Activated CD8-positive, alpha-beta memory T cell treated with anti-CD3 and anti-CD28 coated beads, Interleukin-2, amount 50 U/mL, for 4 hours (primary cell): ENCODE measurements at places on chromosomes 4 and X.

GRCh38 chr4:87465739-87466366 lies 43.5 kb downstream of the NUDT9 start:
- DNase-seq: no peak

GRCh38 chrX:109399831-109400230 lies 82.1 kb downstream of the GUCY2F start:
- no peak for DNase-seq

DNA sequence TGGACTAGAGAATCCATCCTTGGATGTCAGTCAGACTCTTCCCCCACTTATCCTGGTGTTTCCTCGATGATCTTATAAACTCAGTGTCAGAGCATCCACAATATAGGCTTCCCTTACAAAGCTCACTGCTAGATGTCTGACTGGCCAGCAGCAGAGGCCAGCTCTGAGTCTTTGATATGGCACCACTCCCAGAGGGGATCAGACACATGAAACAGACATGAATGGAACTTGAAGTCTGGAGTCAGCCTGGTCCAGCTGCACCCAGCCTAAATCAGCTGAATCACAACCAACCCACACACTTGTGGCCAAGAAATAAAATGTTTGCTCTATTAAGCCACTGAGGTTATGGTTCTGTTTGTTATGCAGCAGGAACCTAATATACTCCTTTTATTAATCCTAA lies 129.6 kb upstream of the MED14 start:
- DNase-seq: no peak

- no peak for DNase-seq
Measured at GRCh38 chrX:26219351-26219750, 3.4 kb downstream of the MAGEB5 start.

- DNase-seq: peak; percentile 18
Measured at GRCh38 chr4:119314356-119314755, 7.6 kb downstream of the FABP2 start.

GRCh38 chr4:3707423-3708102 lies 58.6 kb upstream of the ADRA2C start:
- no peak for DNase-seq

DNA sequence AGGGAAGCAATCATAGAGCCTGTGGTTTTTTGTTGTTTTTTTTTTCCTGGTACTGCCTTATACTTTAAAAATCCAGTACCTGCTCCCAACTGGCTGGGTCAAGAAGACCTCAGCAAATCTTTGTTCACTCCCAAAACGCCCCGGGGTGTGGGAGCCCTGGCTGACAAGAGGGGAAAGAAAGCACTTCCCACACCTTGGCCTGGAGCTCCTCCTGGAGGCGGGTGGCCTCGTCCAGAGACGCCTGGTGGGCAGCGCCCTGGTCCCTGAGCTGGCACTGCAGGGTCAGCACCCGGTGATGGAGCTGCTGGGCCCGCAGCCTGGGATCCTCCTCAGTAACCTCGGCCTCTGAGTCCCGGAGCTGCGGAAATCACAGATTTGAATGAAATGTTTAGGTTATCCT lies 38.2 kb downstream of the C4orf50 start:
- no peak for DNase-seq

DNA sequence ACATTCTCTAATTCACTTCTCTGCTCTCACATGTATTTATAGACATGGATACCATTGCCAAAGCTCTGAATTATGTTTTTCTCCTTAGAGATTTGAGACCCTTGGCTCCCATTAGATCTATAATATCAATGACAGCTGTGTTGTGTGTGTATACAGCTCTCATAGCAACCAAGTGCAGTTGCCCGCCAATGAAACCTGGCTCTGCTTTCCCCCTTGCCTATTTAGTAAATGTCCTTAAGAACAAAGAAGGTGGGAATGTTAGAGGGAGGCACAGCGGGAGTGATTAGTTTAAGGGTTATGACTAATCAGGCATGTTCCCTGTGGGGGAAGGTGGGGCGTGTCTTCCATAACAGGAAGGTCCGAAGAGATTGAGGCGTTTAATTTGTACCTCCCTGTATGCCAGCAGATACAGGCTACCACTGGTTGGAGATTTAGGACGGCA lies 100.5 kb upstream of the TBC1D9 start:
- DNase-seq: no peak

GRCh38 chr4:135144498-135144897 lies 942.9 kb upstream of the PABPC4L start:
- DNase-seq: no peak

DNA sequence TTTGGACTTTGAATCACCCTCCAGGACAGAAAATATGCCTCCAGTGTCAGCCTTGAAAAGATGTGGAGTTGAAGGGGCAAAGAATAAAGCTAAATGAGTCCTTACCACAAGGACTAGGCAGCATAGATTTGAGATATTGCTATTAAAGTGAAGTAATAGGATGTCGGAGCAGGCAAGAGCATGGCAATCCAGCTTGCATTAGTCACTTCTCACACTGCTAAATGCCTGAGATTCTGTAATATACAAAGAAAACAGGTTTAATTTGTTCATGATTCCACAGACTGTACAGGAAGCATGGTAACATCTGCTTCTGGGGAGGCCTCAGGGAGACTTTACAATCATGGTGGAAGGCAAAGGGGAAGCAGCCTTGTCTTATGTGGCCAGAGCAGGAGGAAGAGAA lies 109.8 kb upstream of the PCDH7 start:
- DNase-seq: no peak

DNA sequence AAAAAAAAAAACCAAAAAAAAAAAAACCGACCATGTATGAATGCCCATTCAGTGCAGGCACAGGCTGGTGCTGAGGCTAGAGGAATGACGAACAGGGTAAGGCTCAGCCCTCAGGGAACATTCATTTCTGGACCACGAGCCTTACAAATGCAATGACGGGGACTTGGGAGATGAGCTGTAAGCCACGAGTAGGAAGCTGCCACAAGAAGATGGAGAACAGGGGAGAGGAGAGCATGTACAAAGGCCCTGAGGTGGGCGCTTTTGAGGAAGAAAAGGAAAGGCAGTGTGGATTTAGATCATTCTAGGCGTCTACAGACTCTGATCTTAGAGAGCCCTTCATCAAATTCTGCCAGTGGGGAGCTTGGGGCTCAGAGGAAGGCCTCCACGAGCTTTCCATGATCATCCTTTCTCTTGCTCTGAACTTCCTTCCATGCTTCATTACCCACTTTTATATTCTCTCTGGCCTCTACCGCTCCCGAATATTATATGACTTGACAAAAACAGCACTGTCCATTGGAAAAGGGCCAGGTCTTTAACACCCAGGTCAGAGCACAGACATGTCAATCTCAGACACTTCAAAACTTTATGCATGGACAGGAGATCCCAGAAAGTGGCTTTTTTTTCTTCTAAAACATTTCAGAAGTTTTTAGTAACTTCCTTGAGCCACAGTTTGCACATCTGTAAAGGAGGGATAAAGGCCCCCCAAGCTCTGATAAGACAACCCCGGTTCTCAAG lies 3.3 kb upstream of the ZNF518B start:
- DNase-seq: no peak

DNA sequence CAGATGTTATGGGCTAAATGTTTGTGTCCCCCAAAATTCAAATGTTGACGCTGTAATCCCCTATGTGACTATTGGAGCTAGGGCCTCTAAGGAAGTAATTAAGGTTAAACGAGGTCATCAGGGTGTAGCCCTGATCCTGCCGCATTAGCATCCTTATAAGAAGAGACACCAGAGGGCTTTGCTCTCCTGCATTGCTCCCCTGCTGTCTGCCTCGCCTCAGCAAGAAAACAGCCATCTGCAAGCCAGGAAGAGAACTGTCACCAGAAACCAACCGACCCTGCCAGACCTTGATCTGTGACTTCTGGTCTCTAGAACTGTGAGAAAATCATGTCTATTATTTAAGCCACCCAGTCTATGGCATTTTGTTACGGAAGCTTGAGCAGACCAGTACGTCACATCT lies 331.9 kb downstream of the DCTD start:
- no peak for DNase-seq
